H1 (cell line): ENCODE measurements at places on chromosomes 2 and 18. TPM values are rescaled to one million over a fixed set of nuclear protein-coding genes. Genes with fewer than 3 reads are reported as not detected.
A peak's percentile ranks its signal among the peaks of the same experiment; 100 is the strongest.

GRCh38 chr2:219621935-219622334, 5.5 kb upstream of the SLC4A3 start:
- DNase-seq, result no peak

DNA sequence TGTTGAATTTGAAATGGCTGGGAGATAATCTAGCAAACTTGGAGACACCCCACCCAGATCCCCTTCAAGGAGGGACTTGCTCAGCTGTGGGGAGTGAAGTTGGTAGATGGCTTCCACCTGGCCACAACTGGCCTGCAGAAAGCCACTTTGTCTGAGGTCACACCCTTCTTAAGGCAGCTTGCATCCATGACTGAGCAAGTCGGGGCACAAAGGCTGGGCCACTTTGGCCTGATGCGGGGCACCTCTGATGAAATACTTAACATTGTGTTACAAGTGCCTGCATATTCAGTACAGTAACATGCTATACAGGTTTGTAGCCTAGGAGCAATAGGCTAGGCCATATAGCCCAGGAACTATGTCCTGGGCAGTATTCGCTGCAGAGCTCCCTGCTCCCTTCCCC, 13.4 kb upstream of the RPL37A start:
- DNase-seq, result no peak

- no peak for DNase-seq
These were observed 89.2 kb upstream of the CD226 start for GRCh38 chr18:70036771-70037347.

DNA sequence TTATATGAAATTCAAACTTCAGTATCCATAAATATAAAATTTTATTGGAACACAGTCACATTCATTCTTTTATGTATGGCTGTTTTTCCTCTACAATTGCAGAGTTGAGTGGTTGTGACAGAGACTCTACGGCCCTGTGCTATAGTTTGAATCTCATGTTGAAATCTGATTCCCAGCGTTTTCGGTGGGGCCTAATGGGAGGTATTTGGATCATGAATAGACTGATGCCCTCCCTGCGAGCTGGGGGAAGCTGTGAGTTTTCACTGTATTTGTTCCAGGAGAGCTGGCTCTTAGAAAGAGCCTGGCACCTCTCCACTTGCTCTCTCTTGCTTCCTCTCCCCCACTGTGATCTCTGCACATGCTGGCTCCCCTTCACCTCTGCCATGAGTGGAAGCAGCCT, 1.7 kb downstream of the PFN4 start:
- no peak for DNase-seq

DNA sequence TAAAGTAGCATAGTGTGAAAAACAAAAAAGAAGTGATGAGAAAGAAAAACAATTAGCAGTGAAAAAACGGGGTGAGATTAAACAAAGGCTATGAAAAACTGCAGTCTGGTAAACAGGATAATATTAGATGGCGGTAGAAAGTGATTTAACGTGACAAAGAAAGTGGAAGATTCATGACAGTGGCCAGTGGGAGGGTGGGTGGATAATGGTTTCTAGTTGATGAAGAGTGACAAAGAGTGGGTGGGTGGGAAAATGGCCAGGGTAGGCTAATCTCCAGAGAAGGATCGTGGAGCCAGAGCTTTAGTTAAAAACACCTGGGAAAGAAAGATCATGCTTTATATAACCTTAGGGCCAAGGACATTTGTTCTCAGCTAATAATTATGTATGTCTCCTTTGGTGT, 1667.8 kb downstream of the LRP1B start:
- DNase-seq, result no peak

- no peak for DNase-seq
These were observed 203.6 kb upstream of the SLC35G4 start for GRCh38 chr18:11405804-11406203.

DNA sequence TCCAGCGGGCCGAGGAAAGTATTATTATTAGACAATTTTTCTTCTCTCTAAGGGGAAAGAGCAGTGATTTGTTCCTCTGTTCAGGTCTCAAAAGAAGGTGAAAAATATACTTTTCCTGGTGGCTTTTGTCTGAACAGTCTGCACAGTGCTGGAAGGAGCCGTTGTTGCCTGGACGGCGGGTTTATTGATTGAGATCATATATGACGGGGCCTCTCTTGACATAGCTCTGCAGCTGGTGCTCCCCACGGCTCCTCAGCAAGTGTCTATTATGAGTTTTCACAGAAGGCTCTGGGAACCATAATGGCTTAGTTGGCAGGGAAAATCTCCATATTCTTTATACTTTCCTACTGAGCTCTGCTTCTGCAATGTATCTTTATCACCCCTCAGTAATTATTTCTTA, 42.9 kb downstream of the FSHR start:
- DNase-seq, result no peak

- DNase-seq, result no peak
These were observed 54.4 kb downstream of the CCDC88A start for GRCh38 chr2:55365303-55365702.

DNA sequence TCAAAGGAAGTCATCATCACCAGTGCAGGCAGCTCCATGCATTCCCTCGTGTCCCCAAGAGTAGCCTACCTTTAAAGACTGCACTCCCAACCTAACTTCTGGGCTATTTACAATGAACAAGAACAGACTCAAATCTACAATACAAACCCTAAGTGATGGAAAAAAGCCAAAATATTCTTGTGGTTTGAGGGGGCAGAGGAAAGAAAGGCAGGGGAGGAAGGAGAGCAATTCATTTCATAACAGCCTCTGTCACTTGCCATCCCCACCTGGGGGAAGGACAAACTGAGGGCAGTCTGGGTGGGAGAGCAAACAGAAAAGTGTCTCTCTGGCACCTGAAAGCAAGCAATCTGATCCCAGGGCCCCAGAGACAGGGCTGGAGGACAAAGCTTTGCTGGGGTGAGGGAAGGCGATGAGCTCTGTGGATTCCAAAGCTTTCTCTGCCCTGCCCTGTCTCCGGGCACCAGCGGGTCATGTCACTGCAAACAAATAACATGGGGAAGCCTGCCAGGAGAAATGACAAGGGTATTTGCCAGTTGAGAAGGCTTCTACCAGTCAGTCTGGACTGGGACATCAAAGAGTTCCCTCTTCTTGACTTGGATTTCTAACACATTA, 528.0 kb upstream of the TNP1 start:
- DNase-seq, result no peak

- DNase-seq, result no peak
These were observed 43.1 kb downstream of the TNS1 start for GRCh38 chr2:217959723-217960122.

DNA sequence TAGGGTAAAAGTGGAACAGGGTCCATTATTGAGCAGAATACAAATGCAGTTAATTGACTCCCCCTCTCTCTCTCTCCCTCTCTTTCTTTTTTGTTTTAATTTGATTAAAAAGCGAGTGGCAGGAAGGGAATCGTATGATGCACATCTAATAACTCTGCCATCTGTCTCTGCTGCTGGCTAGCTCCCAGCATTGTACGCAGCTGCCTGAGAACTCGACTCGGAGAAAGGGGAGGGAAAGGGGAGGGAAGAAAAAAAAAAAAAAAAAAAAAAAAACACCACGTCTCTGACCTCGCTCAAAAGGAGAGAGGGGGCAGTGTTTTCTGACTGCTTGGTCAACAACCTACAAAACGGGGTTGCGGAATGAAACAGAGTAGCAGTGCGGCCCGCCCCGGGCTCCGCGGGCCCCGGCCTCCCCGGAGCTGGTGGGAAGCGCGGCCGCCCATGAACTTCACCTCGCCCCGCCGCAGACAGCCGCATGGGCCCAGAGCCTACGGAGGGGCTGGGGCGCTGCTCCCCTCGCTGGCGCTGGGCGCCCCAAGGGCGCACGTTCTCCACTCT, 265.7 kb downstream of the TCF4 start:
- peak; percentile 77 for DNase-seq

DNA sequence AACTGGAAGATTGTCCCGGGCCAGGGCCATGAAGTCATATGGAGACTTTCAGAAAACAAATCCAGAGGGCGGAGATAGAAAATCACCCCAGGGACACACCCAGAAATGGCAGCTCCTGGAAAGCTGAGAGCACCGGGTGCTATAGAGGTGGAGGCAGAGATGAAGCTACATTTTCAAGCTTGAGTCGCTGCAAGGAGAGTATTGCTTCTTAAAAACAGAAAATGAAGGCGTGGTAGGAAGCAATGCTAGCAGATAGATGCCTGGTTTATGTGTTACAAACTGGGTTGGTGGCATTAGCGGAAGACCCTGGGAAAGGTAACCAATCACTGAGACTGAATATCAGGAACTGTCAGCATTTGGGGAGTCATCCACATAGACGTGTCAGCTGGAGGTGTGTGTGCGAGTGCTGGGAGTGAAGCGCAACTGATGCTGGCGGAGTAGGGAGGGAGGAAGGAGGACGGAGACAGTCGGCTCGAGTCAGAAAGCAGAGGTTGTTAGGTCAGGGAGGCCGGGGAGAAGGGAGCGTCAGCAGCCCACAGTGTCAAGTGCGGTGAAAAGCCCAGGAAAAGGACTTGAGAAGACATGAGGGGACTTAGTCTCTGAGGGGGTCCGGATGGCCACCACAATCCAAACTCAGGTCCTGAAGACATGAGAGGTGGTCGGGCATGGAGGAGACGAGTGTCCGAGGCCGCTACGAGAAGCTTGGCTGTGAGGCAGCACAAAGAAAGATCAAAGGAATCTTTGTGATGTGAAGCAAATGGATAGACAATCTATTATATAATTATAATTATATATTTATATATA, 45.4 kb downstream of the C18orf63 start:
- no peak for DNase-seq

DNA sequence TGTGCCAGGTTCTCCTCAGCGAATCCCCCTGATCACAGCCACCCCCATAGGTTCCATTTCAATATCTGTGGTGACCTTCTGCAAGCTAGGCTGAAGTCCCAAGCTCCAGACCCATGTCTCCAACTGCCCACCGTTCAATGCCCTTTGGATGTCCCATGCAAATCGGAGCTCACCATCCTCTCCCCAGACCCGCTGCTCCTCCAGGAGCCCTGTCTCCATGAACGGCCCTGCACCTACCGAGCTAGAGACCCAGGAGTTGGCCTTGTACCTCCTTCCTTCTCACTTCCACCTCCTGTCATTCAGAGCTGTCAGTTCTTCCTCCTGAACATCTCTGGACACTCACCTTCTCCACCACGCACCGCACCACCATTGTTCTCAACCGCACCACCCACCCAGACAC, 1.0 kb upstream of the FAHD2A start:
- DNase-seq, result no peak

Gene SPHKAP
- total RNA-seq, result not detected in 2 replicates

Gene D2HGDH
- 8.1 and 8.3 TPM in 2 replicates for total RNA-seq

Gene RNU2-63P
- total RNA-seq, result 6.6 and 8.3 TPM in 2 replicates

Gene DSG4
- not detected in 2 replicates for total RNA-seq

Gene PRKAG3
- total RNA-seq, result not detected in 2 replicates
